CD8-positive, alpha-beta T cell (primary cell): ENCODE measurements at places on chromosomes 3 and 15.
A peak's percentile ranks its signal among the peaks of the same experiment; 100 is the strongest.

GRCh38 chr3:73216310-73216709 lies 154.9 kb downstream of the EBLN2 start:
- DNase-seq = no peak

DNA sequence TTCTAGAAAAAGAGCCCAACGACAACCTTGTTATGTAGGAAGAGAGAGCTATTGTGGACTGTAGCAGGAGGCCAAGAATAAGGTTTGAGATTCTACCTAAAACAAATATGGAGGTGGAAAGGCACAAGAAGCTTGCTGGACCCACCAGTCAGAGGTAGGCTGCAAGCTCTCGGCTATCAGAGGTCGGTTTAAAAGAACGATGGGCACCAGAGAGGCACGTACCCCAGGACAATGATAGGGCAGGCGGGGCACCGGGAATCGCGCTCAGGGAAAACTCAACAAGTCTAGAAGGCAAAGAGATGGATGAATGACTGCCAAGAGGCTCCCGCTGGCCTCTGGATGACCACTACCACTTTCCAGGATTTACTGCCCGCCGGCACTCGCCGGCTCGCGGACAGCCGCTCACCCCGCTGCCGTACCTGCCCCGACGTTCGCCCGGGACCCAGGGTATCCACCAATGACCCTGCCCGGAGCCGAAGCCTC lies 1.1 kb downstream of the HDGFL3 start:
- peak; percentile 13 for DNase-seq

- DNase-seq = no peak
These were observed 12.1 kb downstream of the GOLM2 start for GRCh38 chr15:44300572-44300971.

- DNase-seq = no peak
These were observed 149.3 kb downstream of the UNC13C start for GRCh38 chr15:54127574-54127973.

DNA sequence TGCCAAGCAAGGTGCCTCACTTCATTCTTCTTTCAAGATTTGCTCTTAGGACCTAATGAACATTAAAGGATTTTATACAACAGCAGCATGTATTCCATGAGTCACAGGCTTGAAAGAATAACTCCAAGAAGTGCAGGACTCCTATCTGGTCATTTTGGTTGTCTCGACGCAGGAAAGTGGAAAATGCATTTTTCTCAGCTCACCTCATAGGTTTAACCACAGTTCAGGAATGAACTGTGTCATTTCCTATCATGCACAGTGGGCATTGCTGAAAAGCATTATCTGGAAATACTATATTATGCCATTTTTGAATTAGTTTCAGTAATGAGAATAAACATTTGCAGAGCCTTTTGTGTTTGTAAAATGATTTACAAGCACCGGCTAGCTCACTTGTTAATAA lies 98.7 kb upstream of the BFSP2 start:
- no peak for DNase-seq

DNA sequence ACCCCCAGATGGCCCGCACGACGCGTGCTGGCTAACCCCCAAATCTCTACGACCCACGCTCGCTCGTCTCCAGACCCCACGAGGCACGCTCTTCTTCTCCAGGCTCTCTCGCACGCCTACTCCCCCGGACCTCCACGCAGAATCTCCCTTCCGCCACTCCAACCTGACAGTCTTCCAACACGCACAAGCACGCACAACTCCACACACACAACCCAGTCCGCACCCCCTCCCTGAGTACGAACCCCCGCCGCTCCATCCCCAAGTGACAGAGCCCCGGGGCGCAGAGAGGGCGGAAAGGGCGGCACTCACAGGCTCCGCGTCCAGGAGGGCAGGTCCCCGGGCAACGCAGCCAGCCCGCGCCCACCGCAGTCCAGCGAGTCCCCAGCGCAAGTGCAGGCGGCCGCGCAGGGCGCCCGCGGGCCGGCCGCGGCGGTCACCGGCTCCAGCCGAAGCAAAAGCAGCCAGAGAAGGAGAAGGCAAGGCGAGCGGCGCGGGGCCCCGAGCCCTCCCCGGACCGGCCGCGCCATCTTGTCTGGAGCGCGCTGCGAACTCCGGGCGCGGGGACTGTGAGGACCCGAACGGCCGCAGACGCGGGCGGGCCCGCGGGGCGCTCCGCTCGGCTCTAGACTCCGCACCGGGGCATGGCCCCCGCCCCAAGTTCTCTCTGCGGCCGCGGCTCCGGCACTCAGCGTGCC lies 794 bp downstream of the LRIG1 start:
- DNase-seq = peak; percentile 50

DNA sequence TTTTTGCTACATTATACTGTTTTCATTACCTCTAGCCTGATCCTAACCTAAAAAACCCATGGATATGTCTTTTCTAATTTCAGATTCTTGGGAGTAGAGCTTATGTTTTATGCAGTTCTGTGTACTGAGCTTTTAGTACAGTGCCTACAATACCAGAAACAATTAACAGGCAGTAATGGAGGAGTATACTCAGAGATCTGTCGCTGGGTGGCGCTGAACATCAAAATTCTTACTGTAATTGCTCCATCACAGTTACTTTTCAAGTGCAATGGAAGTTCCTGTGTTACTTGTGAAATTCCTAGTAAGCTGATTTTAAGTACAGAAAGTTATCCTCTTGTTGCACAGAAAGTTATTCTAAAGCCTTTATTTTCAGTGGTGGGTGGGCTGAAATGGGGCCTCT lies 66.9 kb downstream of the RNF13 start:
- peak; percentile 38 for DNase-seq

GRCh38 chr3:18747383-18747782 lies 322.2 kb upstream of the SATB1 start:
- no peak for DNase-seq

- DNase-seq = no peak
These were observed 70.5 kb downstream of the GABRB3 start for GRCh38 chr15:26702381-26702780.

GRCh38 chr15:67366904-67367303 lies 112.3 kb downstream of the IQCH start:
- no peak for DNase-seq

- DNase-seq = no peak
These were observed 217.4 kb downstream of the DIPK2A start for GRCh38 chr3:144189044-144189443.

- no peak for DNase-seq
These were observed 5.6 kb downstream of the WDR82 start for GRCh38 chr3:52272831-52273230.

DNA sequence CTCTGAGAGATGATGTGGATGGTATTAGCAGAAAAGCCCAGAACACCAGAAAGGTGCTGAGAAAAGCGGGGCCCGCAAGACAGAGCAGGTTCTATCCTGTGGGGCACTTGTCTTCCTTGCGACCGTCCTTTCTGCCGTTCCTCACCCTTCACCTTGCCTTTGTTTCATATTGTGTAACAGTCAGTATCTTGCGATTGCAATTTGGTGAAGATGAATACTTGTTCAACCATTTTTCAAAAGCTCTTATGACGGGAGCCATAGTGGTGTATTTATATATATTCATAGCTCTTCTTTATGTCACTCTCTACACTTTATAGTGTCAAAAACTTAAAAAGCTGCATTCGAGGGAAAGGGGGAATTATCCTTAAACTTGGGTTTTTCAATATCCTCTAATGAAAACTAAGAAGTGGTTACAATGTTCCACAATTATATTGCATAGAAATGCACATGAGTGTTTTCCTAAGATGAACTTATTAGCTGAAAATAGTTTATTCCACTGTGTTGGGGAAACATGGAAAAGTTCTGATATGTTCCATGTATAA lies 797 bp downstream of the MAP3K13 start:
- no peak for DNase-seq

GRCh38 chr3:177547711-177548350 lies 350.5 kb upstream of the TBL1XR1 start:
- no peak for DNase-seq

- DNase-seq = no peak
These were observed 12.4 kb upstream of the CPNE4 start for GRCh38 chr3:132047209-132047608.

DNA sequence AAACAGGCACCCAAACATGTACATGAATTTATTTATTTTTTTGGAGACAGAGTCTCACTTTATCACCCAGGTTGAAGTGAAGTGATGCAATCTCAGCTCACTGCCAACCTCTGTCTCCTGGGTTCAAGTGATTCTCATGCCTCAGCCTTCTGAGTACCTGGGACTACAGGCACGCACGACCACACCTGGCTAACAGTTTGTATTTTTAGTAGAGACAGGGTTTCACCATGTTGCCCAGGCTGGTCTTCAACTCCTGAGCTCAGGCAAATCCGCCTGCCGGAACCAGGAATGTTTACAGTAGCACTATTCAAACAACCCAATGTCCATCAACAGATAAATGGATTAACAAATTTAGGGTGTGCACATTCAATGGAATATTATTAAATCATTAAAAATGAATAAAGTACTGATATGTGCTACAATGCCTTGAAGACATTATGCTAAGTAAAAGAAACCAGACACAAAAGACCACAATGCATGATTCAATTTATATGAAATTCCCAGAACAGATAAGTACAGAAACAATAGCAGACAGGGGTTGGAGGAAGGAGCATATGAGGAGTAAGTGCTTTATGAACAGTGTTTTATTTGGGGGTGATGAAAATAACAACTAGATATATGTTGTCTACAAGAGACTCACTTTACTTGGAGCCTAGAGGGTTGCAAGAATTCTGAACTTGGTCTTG lies 1.3 kb downstream of the LEO1 start:
- no peak for DNase-seq

DNA sequence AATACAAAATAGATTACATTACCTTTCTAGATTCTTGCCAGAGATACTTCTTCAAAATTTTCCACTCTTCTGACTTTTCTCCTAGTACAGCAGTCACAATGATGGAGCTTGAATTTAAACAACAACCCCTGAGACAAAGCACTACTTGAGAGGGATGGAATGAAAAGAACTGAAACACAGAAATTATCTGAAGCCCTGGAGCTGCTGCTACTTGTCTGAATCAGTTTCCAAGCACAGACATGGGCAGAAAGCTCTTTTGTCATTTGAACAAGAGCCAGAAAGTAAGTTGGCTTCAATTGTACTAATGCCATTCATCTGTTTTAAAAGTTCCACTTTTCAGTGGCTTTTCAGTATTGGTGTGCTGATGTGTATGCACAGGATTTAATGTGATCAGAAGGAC lies 718.5 kb upstream of the ARPP21 start:
- no peak for DNase-seq

GRCh38 chr3:14532691-14533456 lies 7.3 kb downstream of the GRIP2 start:
- DNase-seq = no peak

DNA sequence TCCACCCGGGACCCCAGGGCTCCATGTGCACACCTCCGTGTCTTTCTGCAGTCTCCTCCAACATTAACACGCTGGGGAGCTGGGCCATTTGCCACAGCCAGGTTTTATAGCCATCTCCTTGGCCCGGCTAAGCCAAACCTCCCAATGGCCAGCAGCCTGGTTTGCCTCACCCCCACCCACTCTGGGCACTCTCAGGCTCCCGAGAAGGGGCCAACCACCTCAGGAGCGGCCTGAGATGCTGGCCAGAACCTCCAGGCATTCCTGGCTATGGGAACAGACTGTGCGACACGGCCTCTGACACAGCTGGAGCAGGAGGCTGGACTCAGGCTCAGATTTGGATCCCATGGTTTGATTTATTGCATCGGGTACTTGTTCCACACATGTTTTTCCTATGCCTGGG lies 289.7 kb downstream of the RPLP1 start:
- no peak for DNase-seq
